OCI-LY7 (cell line): ENCODE measurements at places on chromosomes 2 and 18. TPM values are rescaled to one million over a fixed set of nuclear protein-coding genes. Genes with fewer than 3 reads are reported as not detected.
A peak's percentile ranks its signal among the peaks of the same experiment; 100 is the strongest.

The VWA3B gene
- not detected in 2 replicates for total RNA-seq

The ELOA2 gene
- not detected in 2 replicates for total RNA-seq

The MOGAT1 gene
- total RNA-seq, result not detected in 2 replicates

GRCh38 chr18:68607852-68608251 lies 107.1 kb downstream of the TMX3 start:
- no peak for DNase-seq

- DNase-seq, result no peak
These were observed 288.9 kb downstream of the XIRP2 start for GRCh38 chr2:167177196-167177595.

DNA sequence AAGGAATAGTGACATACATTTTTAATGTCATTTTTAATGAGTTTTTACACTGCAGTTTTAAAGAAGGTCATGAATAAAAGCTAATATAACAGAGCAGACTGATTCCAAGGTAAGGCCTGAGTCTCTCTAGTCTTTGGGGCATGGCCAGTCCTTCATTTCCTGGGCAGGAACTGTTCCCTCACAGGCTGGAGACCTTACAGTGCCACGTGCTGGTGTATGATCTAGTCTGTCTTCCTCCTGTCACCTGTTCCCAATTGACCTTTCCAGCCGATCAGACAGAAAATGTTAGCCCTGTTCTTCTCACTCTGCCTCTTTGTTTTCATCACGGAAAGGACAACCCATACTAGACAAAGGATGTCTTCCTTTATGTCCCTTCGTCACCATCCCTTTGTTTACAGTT lies 33.6 kb downstream of the ZCCHC2 start:
- no peak for DNase-seq

DNA sequence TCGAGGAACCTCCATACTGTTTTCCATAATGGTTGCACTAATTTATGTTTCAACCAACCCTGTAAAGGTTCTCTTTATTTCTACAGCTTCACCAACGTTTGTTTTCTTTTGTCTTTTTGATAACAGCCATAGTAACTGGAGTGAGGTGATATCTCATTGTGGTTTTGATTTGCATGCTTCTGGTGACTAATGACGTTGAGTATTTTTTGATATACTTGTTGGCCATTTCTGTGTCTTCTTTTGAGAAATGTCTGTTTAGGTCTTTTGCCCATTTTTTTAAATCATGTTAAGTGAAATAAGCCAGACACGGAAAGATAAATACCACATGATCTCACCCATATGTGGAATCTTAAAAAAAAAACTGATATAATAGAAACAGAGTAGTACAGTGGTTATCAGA lies 74.8 kb upstream of the SMIM21 start:
- DNase-seq, result no peak

GRCh38 chr2:184444217-184444616 lies 154.1 kb upstream of the ZNF804A start:
- DNase-seq, result peak; percentile 94
